ENCODE measurements at places on chromosomes 5 and 9. TPM values are rescaled to one million over a fixed set of nuclear protein-coding genes. Genes with fewer than 3 reads are reported as not detected.

GRCh38 chr9:5518937-5519319 is 8.6 kb downstream of the PDCD1LG2 start:
- DNase-seq, result no peak

DNA sequence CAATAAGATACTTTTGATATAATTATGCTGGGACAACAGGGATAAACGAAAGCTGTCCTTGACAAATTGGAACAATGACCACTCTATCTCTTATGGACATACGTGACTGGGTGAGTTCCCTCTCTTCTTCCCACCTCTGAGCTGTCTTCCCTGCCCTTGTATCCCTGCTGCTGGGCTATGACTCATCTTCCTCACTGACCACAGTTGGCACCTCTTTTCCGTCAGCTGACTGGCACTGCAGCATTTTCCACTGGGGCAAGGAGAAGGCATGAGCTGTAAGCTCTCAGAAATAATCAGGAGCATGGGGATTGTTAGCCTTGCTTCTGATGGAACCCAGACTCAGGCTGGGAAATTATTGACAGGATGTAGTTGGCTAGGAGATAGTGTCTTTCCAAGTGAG is 48.7 kb downstream of the PCSK1 start:
- DNase-seq, result no peak

Gene GRM6
- polyA plus RNA-seq, result not detected

Gene ARL15
- polyA plus RNA-seq, result 26.1 TPM

Gene C5orf34
- polyA plus RNA-seq, result 5.0 TPM

Gene MAT2B
- polyA plus RNA-seq, result 60.5 TPM

DNA sequence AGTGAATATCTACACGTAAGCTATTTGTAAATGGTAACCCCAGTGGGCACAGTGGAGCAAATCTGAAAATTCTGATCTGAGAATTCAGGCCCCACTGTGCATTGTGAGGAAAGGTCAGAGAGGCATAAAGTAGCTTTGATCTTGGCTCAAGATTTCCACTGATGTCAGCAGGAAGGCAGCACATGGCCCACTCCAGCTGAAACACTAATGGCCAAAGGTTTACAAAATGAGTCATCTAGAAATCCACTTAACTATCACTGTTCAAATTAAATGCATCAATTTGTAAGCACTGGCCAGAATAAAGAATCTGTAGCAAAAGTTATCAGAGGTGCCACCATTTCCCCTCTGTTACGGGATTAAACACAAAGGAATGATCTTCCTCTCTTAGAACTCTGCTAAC is 191.6 kb downstream of the C9orf152 start:
- no peak for DNase-seq

- no peak for DNase-seq
Observed at GRCh38 chr5:169724303-169725087, 87.4 kb downstream of the DOCK2 start.

DNA sequence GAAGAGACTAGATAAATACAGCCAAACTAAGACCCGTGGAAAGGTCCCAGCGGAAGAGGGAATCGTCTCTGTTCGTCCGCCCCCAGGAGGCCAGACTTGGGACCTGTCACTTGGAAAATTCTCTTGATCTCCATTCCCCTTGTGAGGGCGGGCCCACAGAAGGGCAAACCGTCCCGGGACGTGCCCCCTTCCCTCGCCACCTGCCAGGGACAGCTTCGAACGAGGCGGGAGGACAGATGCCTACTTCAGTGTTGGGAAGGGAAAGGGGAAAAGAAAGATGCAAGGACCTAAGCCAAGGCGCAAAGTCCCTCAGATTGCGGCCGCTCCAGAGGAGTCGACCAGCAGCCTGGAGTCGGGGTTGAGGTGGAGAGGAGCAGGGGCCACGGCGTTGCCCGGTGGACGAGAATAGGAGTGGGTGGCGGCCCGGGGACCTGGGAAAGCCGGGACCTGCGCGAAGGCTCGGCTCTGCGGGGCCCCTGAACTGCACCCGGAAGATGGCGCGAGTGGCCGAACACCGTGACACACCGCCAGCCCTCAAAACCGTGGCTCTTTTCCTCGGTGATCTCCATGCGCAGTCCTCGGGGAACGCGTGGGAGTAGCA is 4.4 kb upstream of the EBF1 start:
- peak; percentile 31 for DNase-seq

GRCh38 chr5:172901788-172902496 is 57.3 kb upstream of the RPL26L1 start:
- no peak for DNase-seq

DNA sequence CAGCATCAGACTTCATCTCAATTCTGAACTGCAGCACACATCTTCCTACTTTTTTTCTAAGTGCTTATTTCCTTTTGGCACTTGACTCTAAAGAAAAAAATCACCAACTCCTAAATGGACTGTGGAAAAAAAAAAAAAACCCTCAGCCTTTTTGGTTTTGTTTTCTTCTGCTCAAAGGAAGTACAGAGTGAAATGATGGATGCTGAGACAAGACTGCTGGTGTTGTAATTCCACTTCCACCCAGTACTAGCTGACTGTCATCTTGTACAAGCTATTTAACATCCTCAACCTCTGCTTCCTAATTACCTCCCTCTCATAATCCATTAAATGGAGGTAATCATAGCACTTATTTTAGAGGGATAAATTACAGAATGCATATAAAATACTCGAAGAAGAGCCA is 171.5 kb upstream of the GNA14 start:
- no peak for DNase-seq
